ENCODE measurements at places on chromosomes 13 and 19.

DNA sequence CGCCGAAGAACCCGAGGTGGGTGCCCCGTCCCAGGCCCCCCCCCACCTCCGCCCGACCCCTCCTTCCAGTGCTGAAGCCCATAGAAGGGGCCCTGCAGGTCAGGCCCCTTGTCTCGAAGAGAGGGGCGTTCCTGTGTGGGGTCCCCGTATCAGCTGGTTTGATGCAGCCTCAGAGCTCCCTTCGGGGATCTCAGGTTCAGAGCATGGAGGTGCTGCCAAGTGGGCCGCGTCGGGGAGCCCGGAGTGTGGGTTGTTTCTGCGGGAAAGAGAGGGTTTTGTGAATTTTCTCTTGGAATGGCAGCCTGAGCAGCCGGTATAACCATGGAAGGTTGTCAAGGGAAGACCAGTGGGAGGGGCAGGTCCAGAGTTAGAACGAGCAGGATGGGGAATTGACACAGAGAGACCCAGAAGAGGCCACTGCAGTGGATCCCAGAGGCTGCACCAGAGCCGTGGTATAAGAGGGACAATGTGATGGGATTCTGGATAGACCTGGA lies 384 bp downstream of the TRAPPC2B start:
- DNase-seq, result no peak

- no peak for DNase-seq
Measured at GRCh38 chr19:28196101-28196500, 1016.9 kb downstream of the UQCRFS1 start.

DNA sequence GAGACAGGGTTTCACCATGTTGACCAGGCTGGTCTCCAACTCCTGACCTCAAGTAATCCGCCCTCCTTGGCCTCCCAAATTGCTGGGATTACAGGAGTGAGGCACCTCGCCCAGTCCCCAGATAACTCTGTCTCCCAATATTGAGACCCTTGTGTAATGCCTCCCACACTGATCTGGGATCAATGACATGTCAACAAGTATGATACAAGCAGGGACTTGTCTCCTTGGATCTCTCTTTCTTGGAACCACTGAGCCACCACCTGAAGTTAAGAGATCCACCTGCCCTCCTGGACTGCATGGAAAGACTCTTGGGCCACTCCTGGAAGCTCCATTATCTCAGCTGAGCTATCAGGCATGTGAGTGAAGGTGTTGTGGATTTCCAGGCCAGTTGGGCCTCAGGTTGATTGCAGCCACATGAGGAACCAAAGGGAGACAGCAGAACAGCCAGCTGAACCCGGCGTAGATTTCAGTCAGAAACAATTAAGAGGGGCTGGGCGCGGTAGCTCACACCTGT lies 15.1 kb downstream of the NFKBID start:
- DNase-seq, result no peak

DNA sequence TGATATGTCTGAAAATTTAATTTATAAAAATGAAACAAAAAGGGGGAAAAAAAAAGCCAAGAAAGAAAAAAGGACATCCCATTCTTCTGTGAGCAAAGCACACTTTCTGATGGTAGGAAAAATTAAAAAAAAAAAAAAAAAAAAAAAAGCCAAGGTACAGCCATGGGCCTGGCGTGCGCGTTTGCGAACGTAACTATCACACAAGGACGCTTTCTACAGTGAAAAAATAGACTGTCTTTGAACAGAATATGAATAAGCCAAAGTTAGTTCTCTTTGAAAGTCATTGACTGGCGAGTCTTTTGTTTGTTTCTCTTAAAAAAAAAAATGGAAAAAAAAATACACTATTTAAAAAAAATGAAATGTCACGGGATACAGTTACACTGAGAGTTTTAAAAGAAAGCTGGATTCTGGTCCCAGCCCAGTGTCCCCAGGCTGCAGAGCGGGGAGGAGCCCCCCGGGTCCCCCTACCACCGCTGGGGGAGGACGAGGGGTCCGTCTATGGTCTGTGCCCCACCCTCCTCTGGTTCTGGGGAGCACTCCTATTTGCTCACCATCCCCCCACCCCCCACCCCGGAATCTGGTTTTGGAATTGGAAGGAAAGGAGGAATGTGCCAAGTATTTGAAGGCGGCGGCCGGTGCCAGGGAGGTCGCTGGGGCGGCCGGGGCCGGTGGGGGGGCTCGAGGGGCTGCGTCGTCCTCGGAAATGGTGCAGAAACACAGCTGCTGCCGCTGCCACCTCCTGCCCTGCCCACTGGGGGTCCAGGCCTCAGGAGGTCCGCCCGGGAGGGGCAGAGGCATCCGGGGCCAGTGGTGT lies 134.5 kb downstream of the PTPRS start:
- no peak for DNase-seq

DNA sequence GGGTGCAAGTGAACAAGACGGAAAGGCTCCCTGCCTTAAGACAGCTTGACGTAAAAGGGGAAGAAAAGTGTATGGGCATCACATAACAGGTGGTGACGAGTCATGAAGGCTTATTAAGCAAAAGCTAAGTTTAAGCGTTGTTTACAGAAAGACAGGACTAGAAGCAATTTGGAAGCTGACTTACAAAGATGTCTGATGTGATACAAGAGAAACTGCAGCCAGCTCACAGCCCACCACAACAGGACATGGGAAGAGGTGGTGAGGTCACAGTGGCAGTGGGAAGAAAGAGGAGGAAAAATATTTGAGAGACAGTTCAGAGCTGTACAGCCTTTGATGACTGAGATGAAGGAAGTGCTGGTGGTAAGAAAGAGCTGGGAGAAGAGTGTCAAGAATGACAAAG lies 181.6 kb downstream of the KLF12 start:
- DNase-seq, result no peak

Data from C1 segment of cervical spinal cord (tissue), 14 donors.